ENCODE measurements at places on chromosomes 7 and 10.
A peak's percentile ranks its signal among the peaks of the same experiment; 100 is the strongest.

DNA sequence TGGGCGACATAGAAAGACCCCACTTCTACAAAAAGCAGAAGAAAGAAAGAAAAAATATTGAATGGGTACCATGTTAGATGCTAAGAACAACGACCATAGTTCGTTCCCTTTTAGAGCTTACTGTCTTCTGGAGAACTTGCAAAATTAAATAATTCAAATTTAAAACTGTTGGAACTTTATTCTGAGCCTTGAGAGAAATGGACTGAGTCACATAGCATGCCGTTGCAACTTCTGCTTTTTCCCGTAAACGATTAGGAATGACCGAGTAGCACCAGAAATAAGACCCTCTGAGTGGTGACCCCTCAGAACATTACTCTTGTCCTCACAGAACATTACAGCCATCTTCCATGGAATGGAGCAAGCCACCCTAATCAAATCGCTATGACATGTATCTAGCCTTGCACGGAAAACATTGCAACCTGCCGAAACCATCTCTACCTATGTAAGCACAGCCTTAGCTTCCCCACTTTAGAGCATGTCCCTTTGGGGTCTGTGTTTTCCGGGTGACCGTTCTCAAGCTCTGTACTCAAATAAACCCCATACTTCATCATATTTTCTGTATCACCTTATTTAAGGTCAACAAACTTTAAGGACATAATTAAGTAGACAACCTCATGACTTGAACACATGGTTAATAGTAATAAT is 179.1 kb downstream of the PRKCQ start:
- no peaks in the 10 kb centered on the region for H3K36me3 ChIP-seq
- peaks cover 20% of the 10 kb centered on the region for H3K4me1 ChIP-seq
- DNase-seq = no peak
- no peak overlapping the region for H3K4me3 ChIP-seq
- H3K27me3 ChIP-seq = no peaks in the 10 kb centered on the region

- H3K27ac ChIP-seq = peak overlapping the region; percentile 79
- no peak overlapping the region for H3K4me3 ChIP-seq
- no peaks in the 10 kb centered on the region for H3K36me3 ChIP-seq
- no peak for DNase-seq
- peaks cover 9% of the 10 kb centered on the region for H3K27me3 ChIP-seq
Measured at GRCh38 chr7:135798095-135798494, 49.5 kb upstream of the FAM180A start.

DNA sequence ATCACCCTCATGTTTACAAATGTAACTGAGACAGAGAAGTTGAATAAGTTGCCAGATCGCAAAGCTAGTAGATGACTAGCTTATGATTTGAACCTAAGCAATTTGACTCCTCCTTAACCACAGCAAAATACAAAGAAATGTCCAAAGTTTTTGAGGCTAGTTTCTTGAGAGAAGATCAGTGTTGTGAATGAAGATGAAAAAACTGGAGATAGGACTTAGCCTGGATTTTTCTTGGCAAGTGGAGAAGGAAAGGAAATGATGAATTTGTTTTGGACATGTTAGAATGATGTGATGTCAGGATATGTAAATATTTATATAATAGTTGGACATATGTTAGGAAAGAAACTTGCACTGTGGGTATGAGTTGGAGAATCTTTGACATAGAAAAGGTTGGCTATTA is 149.8 kb downstream of the LSMEM1 start:
- no peaks in the 10 kb centered on the region for H3K36me3 ChIP-seq
- no peak overlapping the region for H3K4me3 ChIP-seq
- no peak for DNase-seq
- no peak overlapping the region for H3K27ac ChIP-seq

DNA sequence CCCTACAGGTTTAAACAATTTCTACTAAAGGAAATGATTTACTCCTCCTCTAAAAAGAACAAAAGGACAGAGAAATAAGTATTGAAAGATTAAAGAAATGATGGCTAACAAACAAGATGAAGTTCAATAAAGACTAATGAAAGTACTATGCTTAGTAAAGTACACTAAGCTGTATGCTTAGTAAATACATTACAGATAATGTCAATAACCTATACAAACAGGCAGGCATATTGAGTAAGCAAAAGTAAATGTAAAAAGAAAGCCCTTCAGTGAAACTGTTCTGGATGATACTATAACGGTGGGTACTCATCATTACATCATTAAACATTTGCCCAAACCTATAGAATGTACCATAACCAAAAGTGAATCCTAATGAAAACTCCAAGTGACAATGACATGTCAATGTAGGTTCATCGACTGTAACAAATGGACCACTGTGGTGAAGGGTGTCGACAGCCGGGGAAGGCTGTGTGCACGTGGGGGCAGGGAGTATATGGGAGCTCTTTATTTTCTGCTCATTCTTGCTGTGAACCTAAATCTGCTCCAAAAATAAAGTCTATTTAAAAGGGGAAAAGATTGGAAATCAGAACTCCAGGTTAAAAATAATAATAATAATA is 34.0 kb downstream of the CYTH3 start:
- peaks cover 2% of the 10 kb centered on the region for H3K36me3 ChIP-seq
- no peak for DNase-seq
- no peaks in the 10 kb centered on the region for H3K27me3 ChIP-seq
- no peak overlapping the region for H3K27ac ChIP-seq

GRCh38 chr7:90586091-90586490 is 10.0 kb upstream of the CDK14 start:
- H3K4me3 ChIP-seq = no peak overlapping the region
- DNase-seq = no peak
- peaks cover 8% of the 10 kb centered on the region for H3K27me3 ChIP-seq
- no peaks in the 10 kb centered on the region for H3K4me1 ChIP-seq
- H3K27ac ChIP-seq = no peak overlapping the region

- H3K4me1 ChIP-seq = no peaks in the 10 kb centered on the region
- H3K27ac ChIP-seq = no peak overlapping the region
- no peaks in the 10 kb centered on the region for H3K36me3 ChIP-seq
- no peaks in the 10 kb centered on the region for H3K27me3 ChIP-seq
Measured at GRCh38 chr7:41750661-41751540, 48.0 kb upstream of the INHBA start.

- peaks cover 7% of the 10 kb centered on the region for H3K36me3 ChIP-seq
- no peaks in the 10 kb centered on the region for H3K27me3 ChIP-seq
- peaks cover 36% of the 10 kb centered on the region for H3K4me1 ChIP-seq
- DNase-seq = no peak
Measured at GRCh38 chr7:107744345-107744750, 406 bp downstream of the CBLL1 start.

DNA sequence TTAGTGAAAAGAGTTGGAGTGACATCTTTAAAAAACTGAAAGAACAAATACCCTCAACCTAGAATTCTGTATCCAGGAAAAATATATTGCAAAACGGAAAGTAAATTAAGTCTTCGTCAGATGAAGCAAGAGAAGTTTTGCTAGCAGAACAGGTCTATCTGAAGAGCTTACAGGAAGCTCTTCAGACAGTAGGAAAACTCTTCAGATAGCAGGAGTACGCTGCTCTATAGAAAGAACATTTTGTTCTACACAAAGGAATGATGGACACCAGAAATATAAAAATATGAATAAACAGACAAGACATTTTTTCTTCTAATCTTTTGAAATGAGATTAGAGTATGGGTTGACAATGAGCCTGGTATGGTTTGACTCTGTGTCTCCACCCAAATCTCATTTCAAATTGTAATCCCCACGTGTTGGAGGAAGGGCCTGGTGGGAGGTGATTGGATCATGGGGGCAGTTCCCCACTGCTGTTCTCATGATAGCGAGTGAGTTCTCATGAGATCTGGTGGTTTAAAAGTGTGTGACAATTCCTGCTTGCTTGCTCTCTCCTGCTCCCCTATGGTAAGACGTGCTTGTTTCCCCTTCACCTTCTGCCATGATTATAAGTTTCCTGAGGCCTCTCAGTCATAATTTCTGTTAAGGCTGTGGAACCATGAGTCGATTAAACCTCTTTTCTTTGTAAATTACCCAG is 567.3 kb downstream of the AUTS2 start:
- DNase-seq = no peak
- no peak overlapping the region for H3K4me3 ChIP-seq
- H3K36me3 ChIP-seq = peaks cover 2% of the 10 kb centered on the region

DNA sequence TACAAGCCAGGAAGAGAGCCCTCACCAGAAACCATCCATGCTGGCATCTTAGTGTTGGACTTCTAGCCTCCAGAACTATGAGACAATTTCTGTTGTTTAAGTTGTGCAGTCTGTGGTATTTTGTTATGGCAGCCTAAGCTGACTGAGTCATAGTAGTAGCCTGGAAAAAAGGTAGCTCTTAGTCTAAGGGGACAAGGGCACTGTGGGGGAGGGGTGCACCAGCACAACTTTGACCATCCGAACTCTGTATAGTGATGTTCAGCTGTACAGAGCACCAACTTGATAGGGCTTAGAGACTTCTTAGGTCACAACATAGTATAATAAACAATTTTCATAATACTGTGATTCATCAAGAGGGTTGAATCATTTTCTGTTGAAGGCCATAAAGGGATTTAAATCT is 14.3 kb downstream of the EIF4EBP2 start:
- no peak overlapping the region for H3K4me3 ChIP-seq
- no peaks in the 10 kb centered on the region for H3K27me3 ChIP-seq
- H3K4me1 ChIP-seq = peaks cover 23% of the 10 kb centered on the region
- no peak overlapping the region for H3K27ac ChIP-seq
- no peak for DNase-seq
- peaks cover 7% of the 10 kb centered on the region for H3K36me3 ChIP-seq

DNA sequence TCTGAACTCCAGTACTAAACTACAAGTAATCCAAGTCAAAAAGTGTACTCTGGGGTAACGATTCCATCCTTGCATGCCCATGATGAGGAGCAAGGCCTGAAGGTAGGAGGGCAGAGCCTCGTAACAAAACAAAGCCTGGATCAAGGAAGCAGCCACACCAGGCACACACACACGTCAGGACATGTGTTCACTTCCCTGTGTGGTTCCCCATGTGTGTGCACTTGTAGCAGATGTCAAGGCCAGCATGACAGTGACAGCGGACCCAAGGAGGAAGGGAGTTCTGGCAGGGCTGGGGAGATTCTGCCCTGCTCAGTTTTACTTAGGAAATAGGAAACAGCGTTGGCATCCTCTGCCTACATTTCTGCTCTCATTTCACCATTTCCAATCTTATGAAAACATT is 92.8 kb downstream of the ALOX5 start:
- H3K36me3 ChIP-seq = peaks cover 4% of the 10 kb centered on the region
- DNase-seq = no peak
- H3K27me3 ChIP-seq = no peaks in the 10 kb centered on the region
- peaks cover 40% of the 10 kb centered on the region for H3K4me1 ChIP-seq
- H3K4me3 ChIP-seq = no peak overlapping the region

- H3K27me3 ChIP-seq = no peaks in the 10 kb centered on the region
- no peaks in the 10 kb centered on the region for H3K4me1 ChIP-seq
- H3K27ac ChIP-seq = no peak overlapping the region
- H3K36me3 ChIP-seq = peaks cover 5% of the 10 kb centered on the region
- no peak overlapping the region for H3K4me3 ChIP-seq
- DNase-seq = no peak
Measured at GRCh38 chr10:12160664-12161063, 31.2 kb downstream of the SEC61A2 start.

GRCh38 chr7:105106473-105106872 is 92.5 kb downstream of the KMT2E start:
- H3K27ac ChIP-seq = peak overlapping the region; percentile 86
- H3K36me3 ChIP-seq = peaks cover 3% of the 10 kb centered on the region
- no peaks in the 10 kb centered on the region for H3K27me3 ChIP-seq
- H3K4me3 ChIP-seq = peak overlapping the region; percentile 9

GRCh38 chr7:8274589-8274988 is 12.6 kb upstream of the ICA1 start:
- H3K27ac ChIP-seq = no peak overlapping the region
- H3K4me3 ChIP-seq = no peak overlapping the region
- no peaks in the 10 kb centered on the region for H3K4me1 ChIP-seq
- no peak for DNase-seq

DNA sequence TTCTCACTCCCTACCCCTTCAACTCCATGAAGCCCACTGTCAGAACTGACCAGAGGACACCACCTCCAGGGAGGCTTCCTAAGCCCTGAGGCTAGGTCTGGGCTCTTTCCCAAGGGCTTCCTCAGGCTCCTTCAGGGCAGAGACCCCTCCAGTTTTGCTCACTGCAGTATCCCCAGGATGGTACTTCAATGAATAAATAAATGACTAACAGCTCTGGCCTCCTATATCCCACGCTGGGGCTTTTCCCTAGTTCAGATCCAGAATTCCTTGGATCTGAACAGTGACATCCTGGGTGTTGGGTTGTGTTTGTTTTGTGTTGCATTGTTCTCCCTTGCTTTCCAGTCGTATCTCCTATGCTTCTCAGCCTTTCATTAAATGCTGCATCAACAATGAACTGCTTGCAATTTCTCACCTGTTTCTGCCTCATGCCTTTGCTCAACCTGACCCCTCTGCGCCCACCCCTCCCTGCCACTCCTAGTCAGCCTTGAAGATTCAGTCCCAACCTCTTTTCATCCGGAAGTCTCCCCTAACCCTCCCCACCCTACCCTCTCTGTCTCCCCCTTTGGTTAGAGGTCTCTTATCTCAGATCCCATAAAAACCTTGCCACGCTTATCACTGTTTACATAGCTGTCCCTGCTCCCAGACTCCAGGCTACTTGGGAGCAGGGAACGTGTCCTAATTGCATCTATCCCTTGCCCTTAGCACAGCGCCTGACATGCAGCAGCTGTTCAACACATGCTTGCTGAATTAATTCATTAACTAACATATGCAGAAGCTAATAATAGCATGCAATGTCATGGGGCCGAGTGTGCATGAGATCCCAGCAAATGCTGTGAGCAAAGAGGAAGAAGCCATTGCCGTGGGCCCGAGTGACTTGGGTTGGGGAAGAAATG is 41.7 kb downstream of the PPP1R3C start:
- H3K36me3 ChIP-seq = peaks cover 4% of the 10 kb centered on the region
- no peaks in the 10 kb centered on the region for H3K4me1 ChIP-seq
- H3K4me3 ChIP-seq = no peak overlapping the region

DNA sequence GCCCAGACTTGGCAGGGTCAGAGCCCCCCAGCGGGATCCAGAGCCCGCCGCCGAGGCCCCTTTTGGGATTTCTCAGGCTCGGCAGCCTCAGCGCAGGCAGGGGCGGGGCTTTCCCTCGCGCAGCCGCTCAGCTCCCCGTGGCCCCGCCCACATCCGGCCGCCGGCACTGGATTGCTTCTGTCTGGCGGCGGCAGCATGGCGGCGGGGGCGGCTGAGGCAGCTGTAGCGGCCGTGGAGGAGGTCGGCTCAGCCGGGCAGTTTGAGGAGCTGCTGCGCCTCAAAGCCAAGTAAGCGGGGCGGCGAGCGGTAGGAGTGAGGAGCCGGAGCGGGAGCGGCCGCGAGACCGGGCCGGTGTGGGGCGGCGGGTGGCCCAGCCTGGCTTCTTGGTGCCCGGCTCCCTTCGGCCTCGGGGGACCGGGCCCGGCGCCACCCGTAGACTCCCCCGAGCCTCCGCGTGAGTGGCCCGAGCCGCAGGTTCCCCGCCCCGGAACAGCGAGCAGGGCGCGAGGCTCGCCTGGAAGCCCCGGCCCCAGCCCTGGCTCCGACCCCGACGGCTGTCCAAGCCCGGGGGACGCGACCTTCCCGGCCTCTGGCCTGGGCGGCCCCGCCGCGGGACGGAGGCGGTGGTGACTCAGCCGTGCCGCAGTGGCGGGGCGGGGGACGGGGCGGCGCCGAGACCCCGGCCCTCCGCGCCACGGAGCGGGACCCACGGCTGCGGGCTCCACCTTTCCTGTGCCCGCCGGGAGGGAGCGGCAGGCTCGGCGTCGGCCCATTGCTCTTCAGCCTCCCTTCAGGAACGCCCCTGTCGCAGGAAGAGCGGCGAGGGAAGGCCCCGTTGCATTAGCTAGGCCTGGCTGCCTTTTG is at the start of gene GLRX3:
TSS of gene GLRX3 (plus strand) at position 166 of the 864 bp plus-strand sequence. CDS start at position 196, 30 bp downstream.
- no peaks in the 10 kb centered on the region for H3K36me3 ChIP-seq
- peaks cover 7% of the 10 kb centered on the region for H3K27me3 ChIP-seq
- peak within 1 kb of the TSS; percentile 96 for H3K4me3 ChIP-seq
- peak; percentile 89 for DNase-seq
- peaks cover 20% of the 10 kb centered on the region for H3K4me1 ChIP-seq
- peak within 1 kb of the TSS; percentile 87 for H3K27ac ChIP-seq

Measured in T-helper 17 cell (primary cell).